ENCODE measurements at places on chromosomes 2 and 18.
A peak's percentile ranks its signal among the peaks of the same experiment; 100 is the strongest.

DNA sequence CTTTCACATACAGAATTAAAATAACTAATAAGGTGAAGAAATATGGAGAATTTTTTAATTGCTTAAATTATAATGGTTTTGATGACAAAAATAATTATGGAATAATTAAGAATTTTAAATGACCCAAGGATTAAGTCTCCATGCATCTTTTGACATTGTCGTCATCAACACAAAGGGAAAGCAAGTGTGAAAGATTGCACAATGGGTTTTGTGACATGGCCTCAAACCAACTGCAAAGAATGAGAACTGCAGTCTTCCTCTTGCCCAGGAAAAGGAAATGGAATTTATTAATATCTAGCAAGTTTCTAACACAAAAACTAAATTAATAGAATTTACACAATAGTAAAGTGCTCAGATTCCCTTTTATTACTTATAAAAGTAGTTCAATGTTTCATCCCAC, 329.1 kb upstream of the PKDCC start:
- no peak for DNase-seq

DNA sequence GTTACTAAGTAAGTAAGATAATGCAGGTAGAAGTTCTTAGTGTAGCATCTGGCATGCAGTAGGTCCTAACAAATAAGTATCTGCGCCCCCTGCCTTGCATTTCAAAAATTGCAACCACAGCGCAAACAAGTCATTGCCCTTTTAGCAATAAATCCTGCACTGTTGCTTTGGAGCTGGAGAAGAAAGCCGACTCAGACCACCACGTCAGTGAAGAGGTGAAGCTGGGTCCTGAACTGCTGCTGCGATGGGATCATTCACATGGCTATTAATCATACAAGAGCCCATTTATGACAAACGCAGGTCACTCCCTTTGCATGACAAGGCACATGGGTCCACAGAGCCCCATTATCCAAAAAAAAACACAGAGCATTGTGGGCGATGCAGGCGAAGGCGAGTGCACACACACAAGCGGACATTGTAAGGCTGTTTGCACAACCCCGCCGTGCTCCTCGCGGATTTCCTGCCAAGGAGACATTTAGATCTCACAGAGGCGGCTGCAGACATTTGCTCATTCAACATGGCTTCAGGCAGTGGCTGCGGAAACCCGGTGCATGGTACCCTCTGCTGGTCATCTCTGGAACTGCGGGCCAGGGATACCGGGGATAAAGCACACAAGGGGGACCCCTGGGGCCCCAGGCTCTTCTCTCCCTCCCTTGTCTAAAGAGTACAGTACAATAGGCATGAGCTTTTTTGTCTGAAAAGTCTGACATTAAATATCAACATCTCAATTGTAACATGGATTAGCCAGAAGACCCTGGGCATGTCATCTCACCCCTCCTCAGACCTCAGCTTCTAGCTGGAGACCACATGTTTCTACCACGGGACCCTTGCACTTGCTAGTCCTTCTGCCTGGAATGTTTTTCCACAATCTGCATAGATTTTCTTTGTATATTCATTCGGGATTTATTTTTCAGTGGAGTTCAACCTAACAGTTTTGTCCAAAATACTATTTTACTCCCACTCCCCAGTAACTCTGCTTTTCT, 56.7 kb downstream of the CYRIA start:
- DNase-seq = peak; percentile 91

DNA sequence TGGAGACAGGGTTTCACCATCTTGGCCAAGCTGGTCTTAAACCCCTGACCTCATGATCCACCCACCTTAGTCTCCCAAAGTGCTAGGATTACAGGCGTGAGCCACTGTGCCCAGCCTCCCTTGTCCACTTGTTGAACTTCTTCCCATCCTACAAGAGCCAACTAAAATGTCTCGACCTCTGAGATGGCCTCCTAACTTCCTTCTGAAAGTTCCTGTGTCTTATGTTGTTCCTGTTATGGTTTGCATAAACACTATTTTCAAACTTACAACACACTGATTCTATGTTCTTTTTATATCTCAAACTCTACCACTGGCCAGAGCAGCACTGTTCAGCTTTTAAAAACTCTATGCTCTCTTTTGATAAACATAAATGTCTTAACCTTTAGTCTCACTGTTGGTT, 63.3 kb upstream of the UGP2 start:
- no peak for DNase-seq

GRCh38 chr2:25473758-25474340, 132.1 kb upstream of the DNMT3A start:
- no peak for DNase-seq

- DNase-seq = peak; percentile 78
Observed at GRCh38 chr2:112626604-112627059, 19.1 kb upstream of the SLC20A1 start.

All from mesenchymal stem cell (in vitro differentiated cells and primary cell).